ENCODE measurements at places on chromosomes 12 and 14. TPM values are rescaled to one million over a fixed set of nuclear protein-coding genes. Genes with fewer than 3 reads are reported as not detected.
A peak's percentile ranks its signal among the peaks of the same experiment; 100 is the strongest.

DNA sequence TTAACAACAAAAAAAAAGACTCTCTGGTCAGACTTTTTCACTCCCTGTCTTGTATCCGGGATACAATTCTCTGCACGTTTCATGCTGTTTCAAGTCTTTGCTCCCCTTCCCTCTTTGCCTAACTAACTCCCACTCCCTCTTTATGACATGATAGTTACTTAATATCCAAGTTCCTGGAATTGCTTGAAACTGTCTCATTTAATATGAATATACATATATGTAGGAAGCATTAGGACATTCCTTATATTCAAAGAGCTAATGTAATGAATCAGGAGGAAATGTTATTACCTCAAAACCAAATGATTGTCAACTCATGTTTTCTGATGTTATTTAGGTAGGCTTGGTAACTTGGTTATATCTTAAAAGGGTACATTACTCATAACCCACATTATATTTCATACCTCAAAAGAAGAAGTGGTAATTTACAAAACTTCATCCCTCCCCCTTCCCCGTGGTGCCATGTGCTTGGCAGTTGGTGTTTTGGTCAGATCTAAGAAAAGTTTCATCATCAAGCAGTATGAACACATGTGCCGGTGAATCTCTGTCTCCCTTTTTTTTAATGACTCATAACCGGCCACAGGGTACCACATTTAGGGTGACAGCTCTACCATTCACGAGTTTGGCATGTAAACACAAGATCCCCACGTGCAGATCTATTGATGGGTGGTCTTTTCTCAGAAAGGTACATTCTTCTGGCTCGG is 56.5 kb downstream of the HCAR2 start:
- DNase-seq, result no peak

GRCh38 chr12:30988646-30989286 is 62.2 kb downstream of the TSPAN11 start:
- no peak for DNase-seq

DNA sequence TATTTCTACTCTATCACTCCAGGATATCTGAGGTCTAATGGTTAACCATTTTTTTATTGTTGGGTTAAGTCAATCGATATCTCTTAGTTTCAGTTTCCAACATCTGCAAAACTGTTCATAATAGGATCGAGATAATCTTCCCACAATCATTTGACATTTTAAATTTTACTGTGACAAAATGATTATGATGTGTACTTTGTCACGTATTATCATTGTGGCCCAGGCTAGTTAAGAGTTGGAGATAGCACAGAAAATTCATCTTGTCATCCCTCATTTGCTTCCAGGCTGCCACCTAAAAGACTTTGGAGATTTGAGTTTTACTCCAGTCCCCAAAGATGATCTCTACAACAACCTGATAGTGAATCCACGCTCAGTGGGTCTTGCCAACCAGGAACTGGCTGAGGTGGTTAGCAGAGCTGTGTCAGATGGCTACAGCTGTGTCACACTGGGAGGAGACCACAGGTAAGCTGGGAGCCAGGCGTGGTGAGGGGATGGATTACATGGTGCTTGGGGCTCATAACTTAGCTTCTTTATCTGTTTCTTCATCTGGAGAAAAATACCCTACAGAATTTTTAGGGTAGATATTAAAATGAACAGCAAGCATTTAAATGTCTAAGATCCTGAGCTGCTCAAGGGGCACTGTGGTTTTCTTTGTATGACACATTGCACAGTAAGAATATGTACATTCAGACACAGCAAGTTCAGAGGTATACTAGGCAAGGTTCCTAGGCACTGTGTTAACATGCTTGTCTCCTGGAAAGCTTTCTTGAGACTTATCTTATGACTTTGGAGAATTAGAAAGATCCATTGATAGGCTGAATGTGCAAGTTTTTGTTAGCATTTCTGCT is 22.4 kb downstream of the ARG2 start:
- DNase-seq, result no peak

GRCh38 chr12:62787023-62787422 is 147.9 kb downstream of the PPM1H start:
- no peak for DNase-seq

DNA sequence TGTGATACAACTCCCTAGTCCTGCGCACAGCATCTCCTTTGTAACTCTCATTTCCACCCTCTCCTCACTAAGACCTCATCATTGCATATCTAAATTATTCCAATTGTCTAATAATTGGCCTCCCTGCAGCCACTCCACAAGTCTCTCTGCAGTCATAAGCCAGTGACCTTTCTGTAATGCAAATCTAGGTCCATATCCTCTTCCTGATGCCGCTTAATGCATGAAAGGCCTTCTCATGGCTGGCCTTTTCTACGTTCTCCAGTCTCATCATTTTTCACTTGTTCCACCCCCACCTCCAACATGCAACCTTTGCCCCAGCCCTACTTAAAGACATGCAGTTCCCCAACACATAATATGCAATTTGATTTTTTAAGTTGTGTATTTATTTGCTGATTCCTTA is 96.0 kb downstream of the RPAP3 start:
- DNase-seq, result no peak

GRCh38 chr14:30596935-30597334 is 25.2 kb upstream of the SCFD1 start:
- no peak for DNase-seq

- DNase-seq, result peak; percentile 35
Measured at GRCh38 chr12:104358353-104359003, 54.9 kb downstream of the EID3 start.

GRCh38 chr14:77037938-77038568 is 9.5 kb upstream of the IRF2BPL start:
- no peak for DNase-seq

DNA sequence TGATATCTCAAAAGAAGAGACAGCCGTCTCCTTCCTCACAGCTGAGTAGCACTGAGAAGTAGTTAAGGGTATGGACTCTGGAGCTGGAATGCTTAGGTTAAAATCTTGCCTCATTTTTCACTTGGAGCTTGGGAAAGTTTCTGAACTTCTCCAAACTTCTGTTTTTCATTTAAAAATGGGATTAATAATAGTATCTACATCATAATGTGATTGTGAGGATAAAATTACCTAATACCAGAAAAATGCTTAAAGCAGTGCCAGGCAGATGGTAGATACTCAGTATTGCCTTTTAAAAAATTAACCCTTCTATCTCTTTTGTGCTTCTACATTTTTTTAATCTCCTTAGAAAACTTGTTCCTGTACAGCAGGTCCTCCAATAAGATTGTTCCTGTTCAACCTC is 63.1 kb downstream of the A2M start:
- no peak for DNase-seq

GRCh38 chr12:124947013-124947412 is 32.6 kb upstream of the UBC start:
- no peak for DNase-seq

DNA sequence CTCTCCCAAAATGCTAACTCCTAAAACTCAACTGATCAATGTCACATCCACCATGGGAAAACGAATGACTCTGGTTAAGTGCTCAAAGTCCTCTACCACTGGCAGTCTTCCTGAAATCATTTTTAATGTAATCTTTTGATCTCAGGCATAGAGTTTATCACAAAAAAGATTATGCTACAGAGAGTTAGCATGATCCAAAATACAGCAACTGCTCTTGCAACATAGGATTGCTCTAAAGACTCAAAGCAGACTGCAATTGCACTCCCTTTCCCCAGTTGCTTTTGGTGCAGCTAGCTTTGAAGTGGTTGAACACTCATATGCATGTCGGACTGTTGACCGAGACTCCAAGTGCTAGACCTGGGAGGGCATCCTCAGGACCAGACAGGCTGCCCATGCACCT is 109.3 kb downstream of the C12orf42 start:
- no peak for DNase-seq

DNA sequence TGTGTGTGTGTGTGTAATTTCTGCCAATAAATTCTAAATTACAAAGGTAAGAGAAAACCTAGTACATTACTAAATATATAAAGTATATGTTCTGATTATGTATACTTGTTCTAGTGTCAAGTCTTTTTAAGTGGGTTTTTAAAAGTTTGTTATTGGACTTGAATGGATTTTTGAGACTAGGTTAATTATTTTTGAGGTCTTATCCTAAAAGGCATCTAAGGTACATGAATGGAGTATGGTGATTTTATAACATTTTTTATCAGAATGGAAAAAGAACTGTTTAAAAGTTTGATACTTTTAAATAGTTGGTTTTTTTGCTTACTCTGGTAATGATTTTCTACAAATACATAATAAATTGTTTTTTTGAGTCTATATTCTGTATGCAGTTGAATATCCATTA is 22.5 kb upstream of the TMPRSS12 start:
- DNase-seq, result no peak

- no peak for DNase-seq
Measured at GRCh38 chr12:121649819-121650353, 19.6 kb downstream of the MORN3 start.

DNA sequence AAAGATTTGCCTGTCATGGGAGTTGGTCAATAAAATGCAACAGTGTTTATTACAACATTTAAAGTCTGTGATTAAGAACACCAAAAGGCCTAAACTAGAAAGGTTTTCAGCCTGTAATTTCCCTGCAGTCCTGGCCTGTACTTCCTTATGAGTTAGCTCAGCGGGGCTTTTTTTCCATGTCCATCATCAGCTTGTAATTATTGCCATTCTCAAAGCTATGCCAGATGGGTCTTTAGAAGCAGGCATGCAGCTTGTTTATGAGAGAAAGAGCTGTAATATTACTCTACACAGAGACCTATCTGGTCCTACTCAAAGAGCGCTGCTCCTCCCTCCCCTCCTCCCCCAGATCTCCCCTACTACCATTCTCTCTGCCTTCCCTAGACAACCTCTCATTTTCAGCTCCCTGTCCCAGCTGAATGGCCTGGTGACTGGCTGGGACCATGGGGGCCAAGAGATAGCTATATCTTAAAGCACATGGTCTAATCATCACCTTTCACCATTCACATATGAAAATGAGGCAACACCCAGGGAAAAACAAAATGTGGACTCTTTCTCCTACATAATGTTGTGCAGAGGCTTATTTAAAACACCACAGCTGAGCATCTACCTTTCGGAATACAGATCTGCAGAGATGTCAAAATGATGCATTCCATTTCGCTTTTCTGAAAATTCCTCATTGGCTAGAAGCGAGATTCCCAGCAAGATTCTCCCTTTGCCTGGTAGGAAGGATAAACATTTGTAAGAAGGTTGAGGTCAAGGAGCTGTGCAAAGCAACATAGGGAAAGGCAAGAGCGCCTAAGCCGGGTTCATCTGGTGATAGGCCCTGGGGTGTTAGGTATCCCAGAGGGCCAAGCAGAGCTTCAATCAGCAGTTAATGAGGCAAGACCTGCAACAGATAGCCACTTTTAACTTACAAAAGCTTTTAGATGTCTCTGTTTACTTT is 209.7 kb upstream of the CDKN3 start:
- no peak for DNase-seq

- peak; percentile 67 for DNase-seq
Measured at GRCh38 chr12:119157528-119157927, 21.2 kb upstream of the HSPB8 start.

DNA sequence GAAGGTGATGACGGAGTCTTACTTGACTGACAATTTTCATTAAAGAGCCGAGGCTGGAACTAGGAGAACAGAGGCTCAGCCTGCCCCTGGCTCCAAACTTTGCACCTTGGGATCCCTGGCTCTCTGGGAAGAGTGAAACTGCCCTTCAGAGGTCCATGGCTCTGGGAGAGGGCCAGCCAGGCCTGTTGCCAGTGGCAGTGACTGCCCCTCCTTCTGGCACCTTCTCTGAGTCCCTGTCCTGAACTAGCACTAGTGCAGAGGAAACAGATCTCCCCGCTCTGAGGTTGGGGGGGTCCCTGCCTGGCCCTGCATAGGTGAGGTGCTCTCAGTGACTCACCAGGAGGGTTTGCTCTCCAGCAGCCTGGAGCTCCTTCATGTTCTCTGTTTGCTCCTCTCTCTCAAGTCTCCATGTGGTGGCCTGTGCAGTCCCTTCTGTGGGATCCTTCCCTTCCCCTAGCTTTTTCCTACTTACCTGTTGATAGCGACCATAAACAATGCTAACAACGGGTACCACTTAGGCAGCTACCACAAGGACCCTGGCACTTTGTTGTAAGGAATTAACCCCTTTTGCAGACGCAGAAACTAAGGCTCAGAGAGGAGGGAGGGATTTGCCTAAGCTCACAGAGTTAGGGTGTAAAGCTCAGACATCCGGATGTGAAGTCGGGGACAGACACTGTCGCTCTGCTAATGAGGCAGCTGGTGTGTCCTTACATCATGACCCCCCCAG is 22.4 kb downstream of the FAM222A start:
- DNase-seq, result no peak

- DNase-seq, result no peak
Measured at GRCh38 chr12:63911341-63911740, 66.8 kb downstream of the SRGAP1 start.

DNA sequence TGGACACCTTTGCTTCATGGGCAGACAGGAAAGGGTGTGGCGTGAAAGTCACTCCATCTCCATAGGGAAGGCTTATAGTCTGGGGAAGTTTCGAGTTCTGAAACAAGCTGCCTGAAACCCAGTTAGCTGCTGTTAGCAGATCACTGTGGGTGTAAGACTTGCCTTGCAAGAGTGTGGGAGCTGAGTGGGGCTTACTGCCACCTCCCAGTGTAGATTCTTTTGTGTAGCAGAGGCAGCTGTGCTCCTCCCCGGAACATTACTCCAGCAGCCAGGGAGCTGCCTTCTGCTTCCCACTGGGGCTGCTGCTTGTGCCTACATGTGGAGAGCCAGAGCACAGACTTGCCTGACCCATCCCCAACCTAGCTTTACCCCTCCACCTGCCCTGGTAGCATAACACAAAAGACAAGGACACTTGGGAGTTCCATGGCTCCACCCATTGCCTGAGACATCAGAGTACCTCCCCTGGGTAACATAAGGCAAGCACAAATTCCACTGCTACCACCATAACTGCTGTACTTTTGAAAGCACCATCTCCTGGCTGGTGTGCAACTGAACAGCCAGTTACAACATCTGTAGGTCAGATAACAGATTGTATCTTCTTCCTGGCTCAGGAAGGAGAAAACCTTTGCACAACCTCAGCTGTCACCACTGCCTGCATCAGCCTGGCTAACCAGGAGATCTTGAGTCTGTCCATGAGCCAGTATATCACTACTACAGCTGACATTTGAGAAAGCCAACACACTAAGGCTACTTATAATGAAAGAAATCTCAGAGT is 69.5 kb downstream of the ADAMTS20 start:
- no peak for DNase-seq

SCNN1A gene
- total RNA-seq, result 1.1 TPM

FSCB gene
- not detected for total RNA-seq
